ENCODE measurements at places on chromosomes 3 and 15. TPM values are rescaled to one million over a fixed set of nuclear protein-coding genes. Genes with fewer than 3 reads are reported as not detected.

- DNase-seq = no peak
- no peak overlapping the region for H3K4me3 ChIP-seq
- H3K4me1 ChIP-seq = peaks cover 6% of the 10 kb centered on the region
- H3K27me3 ChIP-seq = no peaks in the 10 kb centered on the region
Observed at GRCh38 chr3:66642019-66642418, 141.2 kb upstream of the LRIG1 start.

GRCh38 chr3:25902586-25902985 lies 112.7 kb downstream of the OXSM start:
- H3K27me3 ChIP-seq = no peaks in the 10 kb centered on the region
- H3K4me1 ChIP-seq = peaks cover 10% of the 10 kb centered on the region
- H3K4me3 ChIP-seq = no peak overlapping the region
- no peaks in the 10 kb centered on the region for H3K36me3 ChIP-seq
- no peak overlapping the region for H3K27ac ChIP-seq

DNA sequence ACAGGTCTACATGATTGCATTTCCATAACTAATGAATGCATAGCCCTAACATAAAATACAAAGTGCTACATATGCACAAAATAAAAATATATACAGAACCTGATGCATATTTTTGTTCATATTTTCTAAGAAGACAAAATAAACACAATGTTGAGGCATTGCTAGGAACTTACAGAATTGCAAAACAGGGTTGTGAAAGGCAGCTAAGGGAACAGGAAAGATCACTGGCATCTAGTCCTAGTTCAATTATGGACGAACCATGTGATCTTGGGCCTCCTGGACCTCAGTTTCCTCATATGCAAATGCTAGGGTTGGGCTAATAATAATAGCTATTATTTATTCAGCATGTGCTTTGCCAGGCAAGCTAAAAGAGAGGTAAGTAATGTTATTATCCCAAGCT lies 15.5 kb upstream of the NCEH1 start:
- H3K27ac ChIP-seq = no peak overlapping the region
- no peaks in the 10 kb centered on the region for H3K27me3 ChIP-seq
- DNase-seq = no peak
- no peaks in the 10 kb centered on the region for H3K36me3 ChIP-seq
- H3K4me1 ChIP-seq = no peaks in the 10 kb centered on the region
- H3K4me3 ChIP-seq = no peak overlapping the region

DNA sequence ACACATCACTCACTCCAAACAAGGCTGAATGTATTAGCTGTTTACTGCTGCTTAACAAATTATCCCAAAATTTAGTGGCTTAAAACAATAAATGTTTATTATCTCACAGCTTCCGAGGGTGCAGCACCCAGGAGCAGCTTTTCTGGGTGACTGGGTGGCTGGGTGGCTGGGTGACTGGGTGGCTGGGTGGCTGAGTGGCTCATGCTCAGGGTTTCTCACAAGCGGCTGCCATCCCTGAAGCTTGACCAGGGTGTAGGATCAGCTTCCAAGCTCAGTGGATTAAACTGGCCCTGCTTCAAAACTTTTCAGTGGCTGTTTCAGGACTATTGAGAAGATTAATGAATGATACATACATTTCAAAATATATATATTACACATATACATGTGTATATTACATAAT lies 2.3 kb upstream of the CYP11A1 start:
- DNase-seq = no peak
- peaks cover 17% of the 10 kb centered on the region for H3K4me1 ChIP-seq
- no peak overlapping the region for H3K27ac ChIP-seq
- H3K4me3 ChIP-seq = no peak overlapping the region
- H3K27me3 ChIP-seq = peaks cover 31% of the 10 kb centered on the region
- H3K36me3 ChIP-seq = no peaks in the 10 kb centered on the region

- no peak overlapping the region for H3K4me3 ChIP-seq
- DNase-seq = no peak
- H3K27me3 ChIP-seq = no peaks in the 10 kb centered on the region
- no peaks in the 10 kb centered on the region for H3K36me3 ChIP-seq
- no peak overlapping the region for H3K27ac ChIP-seq
- H3K4me1 ChIP-seq = peaks cover 16% of the 10 kb centered on the region
Observed at GRCh38 chr3:16811950-16812349, 72.8 kb upstream of the PLCL2 start.

DNA sequence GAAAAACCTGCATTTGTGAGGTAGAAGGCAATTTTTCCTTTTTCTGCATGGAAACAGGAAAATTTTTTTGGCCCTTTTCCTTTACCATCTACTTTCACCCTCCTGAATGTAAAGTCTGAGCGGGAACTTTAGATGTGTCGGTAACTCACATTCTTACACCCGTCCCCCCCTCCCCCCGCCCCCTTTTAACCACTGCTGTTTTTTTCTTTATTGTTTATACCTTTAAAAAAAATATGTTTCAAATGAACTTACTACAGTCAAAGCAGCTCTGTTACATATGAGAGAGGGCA lies 487 bp upstream of the HES1 start:
- DNase-seq = no peak
- peaks cover 81% of the 10 kb centered on the region for H3K27me3 ChIP-seq
- H3K4me1 ChIP-seq = peaks cover 57% of the 10 kb centered on the region
- H3K4me3 ChIP-seq = peak overlapping the region; percentile 84

DNA sequence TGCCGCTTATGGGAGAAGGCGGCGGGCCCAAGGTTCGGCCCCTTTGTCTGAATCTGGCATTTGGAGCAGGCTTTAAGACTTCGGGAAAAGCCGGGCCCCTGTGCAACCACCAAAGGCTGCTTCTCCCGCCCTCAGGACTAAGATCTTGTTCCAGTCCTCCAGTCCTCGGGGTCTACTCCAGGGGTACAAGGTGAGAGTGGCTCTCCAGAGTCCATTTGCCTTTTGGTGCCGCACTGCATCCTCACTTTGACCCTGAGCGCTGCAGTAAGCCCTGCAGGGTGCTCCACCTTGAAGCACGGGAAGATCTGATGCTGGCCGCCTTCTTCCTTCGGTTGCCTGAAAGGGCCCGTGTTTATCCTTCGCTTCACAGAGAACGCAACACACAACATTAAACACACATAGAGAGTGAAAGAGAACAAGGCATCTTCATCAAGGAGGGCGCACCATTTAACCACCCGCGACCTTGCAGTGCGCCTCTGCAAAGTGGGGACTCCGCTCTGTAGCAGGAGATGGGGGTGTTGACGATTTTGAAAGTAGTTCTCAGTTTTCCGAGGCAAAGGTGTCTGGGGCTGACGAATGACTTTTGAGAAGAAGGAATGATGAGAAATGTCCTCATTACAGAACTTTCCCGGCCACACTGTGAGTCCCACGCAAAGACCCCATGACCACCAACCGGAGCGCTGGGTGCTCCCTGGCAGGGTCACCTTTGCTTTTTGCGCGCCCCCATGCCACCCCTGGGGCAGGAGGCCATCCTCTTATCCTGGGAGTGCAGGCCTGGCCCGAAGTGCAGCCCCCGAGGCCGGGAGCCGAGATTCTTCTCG lies 1.0 kb downstream of the PIGZ start:
- no peak overlapping the region for H3K27ac ChIP-seq
- no peak for DNase-seq
- peak overlapping the region; percentile 73 for H3K4me3 ChIP-seq

- H3K27me3 ChIP-seq = no peaks in the 10 kb centered on the region
- H3K4me1 ChIP-seq = no peaks in the 10 kb centered on the region
- no peaks in the 10 kb centered on the region for H3K36me3 ChIP-seq
- H3K27ac ChIP-seq = no peak overlapping the region
Observed at GRCh38 chr3:115922681-115923347, 299.5 kb downstream of the GAP43 start.

DNA sequence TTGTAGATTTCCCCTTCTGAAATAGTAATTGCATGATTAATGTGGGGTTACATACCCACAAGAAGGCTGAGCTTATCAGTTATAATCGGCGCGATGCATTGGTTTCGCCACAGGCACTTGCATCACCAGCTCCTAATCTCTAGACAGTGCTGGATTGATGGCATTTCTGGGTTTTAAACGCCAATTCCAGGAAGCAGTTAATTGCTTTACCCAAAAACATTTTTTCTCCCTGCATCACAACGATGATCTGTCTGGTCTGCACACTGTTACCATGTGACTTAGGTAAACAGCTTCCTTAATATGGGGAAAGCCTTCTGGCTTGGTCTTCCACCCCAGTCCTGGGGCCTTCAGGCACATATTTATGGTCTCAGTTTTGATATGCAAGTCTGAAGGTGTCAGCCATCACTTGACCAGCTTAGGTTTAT lies 70.0 kb upstream of the HEG1 start:
- H3K27me3 ChIP-seq = peaks cover 22% of the 10 kb centered on the region
- H3K27ac ChIP-seq = no peak overlapping the region
- H3K4me3 ChIP-seq = no peak overlapping the region
- H3K36me3 ChIP-seq = peaks cover 2% of the 10 kb centered on the region
- no peak for DNase-seq

- H3K27me3 ChIP-seq = no peaks in the 10 kb centered on the region
- DNase-seq = no peak
- H3K4me3 ChIP-seq = no peak overlapping the region
- H3K36me3 ChIP-seq = no peaks in the 10 kb centered on the region
- H3K4me1 ChIP-seq = no peaks in the 10 kb centered on the region
Observed at GRCh38 chr3:191030491-191030890, 168.0 kb upstream of the GMNC start.

Gene XCR1
- not detected for total RNA-seq
